Ovary (tissue), 10 donors: ENCODE measurements at places on chromosomes 7 and 10.

- no peak for DNase-seq
These were observed 739.4 kb upstream of the IGFBP3 start for GRCh38 chr7:46660402-46660980.

DNA sequence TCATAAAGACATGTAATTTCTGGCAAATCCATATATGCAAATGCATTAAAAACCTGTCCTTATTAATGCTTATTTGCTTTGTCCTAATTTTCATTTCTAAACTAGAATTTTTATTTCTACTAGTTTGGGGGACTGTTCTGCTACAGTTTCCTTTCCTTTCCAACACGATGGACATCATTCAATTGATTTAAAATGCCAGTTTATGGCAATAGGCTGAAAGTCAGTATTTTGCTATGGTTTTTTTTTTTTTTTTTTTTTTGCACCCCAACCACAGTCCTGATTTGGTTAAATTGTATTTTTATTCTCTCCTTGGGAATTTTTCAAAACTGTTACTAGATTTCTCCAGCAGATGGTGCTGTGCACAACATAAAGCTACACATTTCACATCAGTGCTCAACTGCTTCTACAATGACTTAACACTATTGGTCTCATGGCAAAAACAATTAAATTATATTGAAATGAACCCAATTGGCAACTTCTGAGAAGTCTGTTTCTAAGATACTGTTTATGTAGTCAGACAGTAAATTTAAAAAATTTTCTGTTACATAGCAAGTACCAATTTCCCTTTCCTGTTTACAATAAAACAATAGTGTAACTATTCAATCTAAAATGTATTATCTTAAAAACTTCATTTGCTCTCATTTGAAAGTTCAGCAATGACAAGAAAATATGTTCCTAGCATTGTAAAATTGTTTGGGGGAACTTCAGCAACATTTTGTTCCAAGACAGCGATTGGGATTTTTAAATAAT lies 193.8 kb upstream of the CCDC6 start:
- no peak for DNase-seq

DNA sequence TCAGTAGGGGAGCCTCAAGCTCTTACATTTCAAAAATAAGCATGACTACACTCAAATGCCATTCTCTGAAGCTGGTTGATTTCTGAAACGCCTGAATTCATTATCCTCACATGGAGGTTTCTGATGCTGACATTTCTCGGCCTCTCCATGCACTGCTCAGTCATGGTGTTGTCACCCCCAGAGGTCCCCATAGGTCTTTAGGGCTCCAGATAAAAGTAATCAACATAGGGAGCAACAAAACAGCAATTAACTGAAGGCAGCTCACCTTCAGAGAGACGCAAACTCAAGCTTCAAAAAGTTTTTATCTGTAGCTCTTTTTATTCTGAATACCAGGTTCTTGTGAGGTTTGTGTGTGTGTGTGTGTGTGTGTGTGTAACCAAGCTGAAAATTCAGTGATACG lies 223.2 kb upstream of the LRRN3 start:
- no peak for DNase-seq

- DNase-seq, result no peak
These were observed 1216.5 kb upstream of the AUTS2 start for GRCh38 chr7:68381731-68382130.

DNA sequence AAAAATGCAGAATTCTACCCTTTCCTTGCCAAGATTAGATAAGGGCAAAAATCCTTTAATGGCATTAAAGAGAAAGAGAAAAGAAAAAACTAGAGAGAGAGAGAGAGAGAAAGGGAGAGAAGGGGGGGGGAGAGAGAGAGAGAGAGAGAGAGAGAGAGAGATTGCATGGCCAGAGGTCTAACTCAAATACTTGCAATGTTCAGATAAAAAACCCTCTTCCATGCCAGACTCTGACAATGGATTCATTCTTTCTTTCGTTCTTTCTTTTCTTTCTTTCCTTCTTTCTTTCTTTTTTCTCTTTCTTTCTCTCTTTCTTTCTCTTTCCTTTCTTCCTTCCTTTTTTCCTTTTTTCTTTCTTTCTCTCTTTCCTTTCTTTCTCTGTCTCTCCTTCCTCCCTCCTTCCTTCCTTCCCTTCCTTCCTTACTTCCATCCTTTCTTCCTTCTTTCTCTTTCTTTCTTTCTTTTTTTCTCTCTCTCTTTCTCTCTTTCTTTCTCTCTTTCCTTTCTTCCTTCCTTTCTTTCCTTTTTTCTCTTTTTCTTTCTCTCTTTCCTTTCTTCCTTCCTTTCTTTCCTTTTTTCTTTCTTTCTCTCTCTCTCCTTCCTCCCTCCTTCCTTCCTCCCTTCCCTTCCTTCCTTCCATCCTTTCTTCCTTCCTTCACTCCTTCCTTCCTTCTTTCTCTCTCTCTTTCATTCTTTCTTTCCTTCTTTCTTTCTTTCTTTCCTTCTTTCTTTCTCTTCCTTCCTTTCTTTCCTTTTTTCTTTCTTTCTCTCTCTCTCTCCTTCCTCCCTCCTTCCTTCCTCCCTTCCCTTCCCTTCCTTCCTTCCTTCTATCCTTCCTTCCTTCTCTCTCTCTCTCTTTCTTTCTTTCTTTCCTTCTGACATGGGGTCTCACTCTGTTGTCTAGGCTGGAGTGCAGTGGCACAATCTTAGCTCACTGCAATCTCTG lies 175.7 kb downstream of the PRKCQ start:
- no peak for DNase-seq
